Activated CD4-positive, alpha-beta T cell treated with anti-CD3 and anti-CD28 coated beads for 48 hours (primary cell): ENCODE measurements at places on chromosomes 11 and 22.

GRCh38 chr11:73281201-73281741, 9.1 kb downstream of the P2RY6 start:
- DNase-seq, result no peak

DNA sequence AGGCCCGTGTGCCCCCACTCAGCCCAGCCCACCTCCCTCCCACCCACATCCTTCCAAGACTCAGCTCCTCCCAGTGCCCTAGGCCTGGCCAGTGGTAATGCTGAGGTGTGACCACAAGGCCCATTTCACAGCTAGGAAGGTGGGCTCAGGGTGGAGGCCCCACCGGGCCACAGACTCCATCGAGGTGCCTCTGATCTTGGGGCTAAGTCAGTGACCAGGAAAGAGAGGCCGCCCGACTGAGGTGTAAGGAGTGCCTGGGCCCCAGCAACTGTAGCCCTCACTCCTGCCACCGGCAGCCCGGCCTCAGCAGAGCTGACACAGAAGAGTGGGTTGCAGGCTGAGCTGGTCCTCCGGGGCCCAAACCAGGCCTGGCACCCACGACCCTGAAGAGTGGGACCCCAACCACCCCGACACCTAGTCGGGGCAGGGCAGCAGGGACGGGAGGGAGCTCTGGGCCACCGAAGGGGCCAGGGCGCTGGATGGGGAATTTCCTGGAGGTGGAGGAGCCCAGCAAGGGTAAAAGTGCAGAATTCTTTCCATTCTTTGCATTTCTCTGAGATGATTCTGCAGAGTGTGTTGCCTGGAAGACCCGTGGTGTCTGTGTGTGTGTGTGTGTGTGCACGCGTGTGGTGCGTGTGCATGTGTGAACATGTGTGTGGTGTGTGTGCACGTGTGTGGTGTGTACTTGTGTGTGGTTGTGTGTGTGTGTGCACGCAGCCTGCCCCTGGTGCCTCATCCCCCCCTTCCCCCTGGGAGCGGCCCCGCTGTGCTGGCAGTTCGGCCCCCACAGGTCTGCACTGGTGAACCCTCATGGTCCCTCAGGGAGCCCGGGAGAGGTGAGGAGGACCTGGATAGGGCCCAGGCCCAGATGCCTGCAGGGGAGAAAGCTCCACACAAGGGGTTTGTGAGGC, 8.3 kb upstream of the PIM3 start:
- no peak for DNase-seq

DNA sequence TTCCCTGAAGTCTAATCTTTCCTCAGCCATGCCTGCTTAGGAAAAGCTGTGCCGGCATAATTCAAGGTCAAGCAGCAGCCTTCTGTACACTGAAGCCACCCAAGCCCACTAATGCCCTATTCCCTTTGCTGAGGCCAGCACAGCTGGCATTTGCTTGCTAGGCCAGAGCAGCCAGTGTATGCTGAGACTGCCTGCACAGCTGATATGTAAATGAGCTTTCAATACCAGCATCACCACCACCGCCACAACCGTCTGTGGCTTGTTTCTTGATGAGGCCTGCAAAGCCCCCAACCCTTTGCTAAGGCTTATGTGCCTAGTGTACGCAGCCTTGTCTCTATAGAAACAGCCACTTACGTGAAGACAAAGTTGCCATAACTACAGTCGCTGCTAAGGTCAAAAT, 56.3 kb upstream of the TNRC6B start:
- no peak for DNase-seq

- DNase-seq, result no peak
Measured at GRCh38 chr11:12103411-12104225, 6.8 kb upstream of the MICAL2 start.

- no peak for DNase-seq
Measured at GRCh38 chr22:41140365-41140957, 48.1 kb downstream of the EP300 start.

DNA sequence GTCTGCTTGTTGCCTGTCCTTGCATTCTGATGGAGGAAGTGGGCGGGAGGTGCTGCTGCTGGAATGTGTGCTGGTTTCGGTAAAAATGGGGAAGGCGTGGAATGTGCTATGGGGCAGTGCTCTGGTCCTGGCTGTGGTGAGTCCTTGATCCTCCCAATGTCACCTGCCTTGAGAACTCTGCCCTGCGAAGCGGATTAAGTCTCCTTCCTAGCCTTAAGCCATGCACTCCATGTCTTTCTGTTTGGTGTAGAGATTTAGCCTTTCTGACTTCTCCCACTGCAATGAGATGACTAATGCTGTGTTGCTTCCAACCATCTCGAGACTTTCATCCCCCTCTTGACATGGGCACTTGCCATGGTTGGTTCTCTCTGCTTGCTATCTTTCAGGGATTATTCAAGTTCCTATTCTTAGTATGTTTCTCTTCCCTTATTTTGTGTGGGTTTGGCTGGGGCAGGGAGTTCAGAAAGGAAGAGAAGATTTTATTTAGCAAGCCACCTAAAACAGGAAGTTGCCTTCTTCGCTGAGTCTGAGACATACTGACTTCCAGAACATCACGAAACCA, 687.9 kb downstream of the NTM start:
- no peak for DNase-seq
